Dorsolateral prefrontal cortex (tissue), 122 donors: ENCODE measurements at places on chromosomes 1 and 21. TPM values are rescaled to one million over a fixed set of nuclear protein-coding genes. Genes with fewer than 3 reads are reported as not detected.

Gene SLX9
- 22.6 TPM for total RNA-seq

Gene PTPRC
- 18.8 TPM for total RNA-seq

Gene TAF5L
- total RNA-seq = 17.9 TPM

Gene CDCA8
- total RNA-seq = 1.5 TPM

Gene KCNA3
- total RNA-seq = 20.5 TPM

Gene KCNC4
- total RNA-seq = 35.6 TPM

Gene GABRD
- total RNA-seq = 96.6 TPM

Gene RNU1-1
- total RNA-seq = 3,350 TPM

Gene GRIK1
- total RNA-seq = 21.0 TPM

Gene APCS
- not detected for total RNA-seq
